ENCODE measurements at places on chromosomes 2 and 18.

DNA sequence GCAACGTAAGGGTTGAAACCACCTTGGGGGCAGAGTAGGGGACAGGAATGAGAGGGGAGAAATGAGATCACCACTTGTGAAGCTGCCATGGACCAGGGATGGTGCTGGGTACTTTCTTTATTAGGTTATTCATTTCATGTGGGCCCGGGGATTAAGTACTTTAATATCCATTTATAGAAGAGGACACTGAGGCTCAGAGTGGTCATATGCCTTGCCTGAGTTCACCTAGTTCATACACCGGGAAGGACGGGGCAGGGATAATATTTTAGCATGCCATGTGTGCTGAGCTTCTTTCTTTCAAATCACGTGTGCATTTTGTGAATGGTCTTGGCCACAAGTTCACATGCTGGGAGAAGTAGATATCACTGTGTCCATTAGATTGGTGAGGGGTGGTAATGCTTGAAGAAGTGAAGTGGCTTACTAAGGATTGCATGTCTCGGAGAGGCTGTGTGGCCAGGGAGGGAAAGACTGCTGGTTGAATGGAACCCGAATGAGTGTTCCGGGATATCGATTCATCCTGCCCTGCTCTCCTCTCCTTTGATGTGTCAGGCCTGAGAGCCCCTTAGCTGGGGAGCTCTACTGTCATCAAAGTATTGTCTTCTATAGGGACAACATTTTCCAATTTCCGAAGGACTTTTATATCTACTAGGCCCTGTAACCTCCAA is 187.1 kb downstream of the MYCN start:
- no peak for DNase-seq

DNA sequence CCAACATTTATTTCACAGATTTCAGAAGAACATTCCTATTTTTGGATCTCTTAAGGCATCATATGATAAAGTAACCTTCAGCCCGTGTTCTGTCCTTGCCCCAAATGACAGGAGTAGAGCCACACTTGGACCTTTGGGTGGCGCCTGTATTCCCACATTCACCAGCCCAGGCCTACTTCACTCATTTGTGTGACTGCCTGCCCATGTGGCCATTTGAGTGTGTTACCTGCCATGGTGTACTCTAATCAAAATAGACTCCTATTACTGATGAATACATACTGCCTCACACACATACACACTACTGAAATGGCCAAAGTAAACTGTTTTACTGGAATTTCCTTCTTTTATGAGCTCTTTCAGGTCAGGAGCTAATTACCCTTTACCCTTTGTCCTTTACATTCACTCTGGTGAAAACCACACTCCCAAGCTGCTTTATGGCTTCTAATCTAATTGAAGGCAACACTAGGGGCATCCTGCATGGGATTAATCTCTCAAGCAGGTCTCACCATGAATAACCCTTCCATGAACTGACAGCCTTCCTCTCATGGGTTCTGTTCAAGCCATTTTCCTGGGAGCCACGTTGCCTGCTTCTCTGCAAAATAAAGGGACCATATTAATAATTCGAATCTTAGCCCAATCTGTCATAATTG is 271.0 kb upstream of the GALNT5 start:
- no peak for DNase-seq

DNA sequence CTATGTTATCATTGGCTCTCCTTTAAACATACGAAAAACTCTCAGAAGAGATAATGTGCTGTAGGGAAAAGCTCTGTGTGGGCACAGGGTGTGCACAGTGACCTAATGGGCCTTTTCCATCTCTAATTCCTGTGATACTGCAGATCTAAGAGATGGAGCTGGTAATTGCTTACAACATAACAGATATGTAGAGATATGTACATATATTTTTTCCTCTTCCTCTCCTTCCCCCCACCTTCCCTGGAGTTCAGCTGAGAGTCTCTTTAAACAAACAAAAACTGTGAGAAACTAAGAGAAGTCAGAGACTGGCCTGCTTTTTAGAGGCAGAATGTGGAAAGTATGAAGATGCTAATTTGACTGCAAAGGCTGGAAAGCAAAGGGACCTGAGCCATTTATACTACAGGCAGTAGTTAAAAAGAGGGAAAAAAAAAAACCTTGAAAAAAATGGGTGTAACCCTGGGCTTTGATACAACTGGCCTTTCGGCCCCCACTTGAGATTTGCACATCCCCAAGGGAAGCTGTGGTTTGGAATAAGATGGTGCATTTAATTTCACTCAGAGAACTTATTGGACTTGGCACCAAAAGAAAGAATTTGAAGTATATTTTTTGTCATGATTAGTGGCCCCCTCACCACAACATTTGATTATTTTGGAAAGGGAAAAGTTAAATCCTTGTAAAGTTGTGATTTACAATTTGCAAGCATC is 502.2 kb upstream of the ZEB2 start:
- no peak for DNase-seq

GRCh38 chr2:106789185-106789584 is 96.8 kb downstream of the ST6GAL2 start:
- DNase-seq = no peak

GRCh38 chr2:60880643-60881046 is 729 bp upstream of the REL start:
- no peak for DNase-seq

- DNase-seq = no peak
Observed at GRCh38 chr18:22203035-22203434, 33.6 kb downstream of the GATA6 start.

DNA sequence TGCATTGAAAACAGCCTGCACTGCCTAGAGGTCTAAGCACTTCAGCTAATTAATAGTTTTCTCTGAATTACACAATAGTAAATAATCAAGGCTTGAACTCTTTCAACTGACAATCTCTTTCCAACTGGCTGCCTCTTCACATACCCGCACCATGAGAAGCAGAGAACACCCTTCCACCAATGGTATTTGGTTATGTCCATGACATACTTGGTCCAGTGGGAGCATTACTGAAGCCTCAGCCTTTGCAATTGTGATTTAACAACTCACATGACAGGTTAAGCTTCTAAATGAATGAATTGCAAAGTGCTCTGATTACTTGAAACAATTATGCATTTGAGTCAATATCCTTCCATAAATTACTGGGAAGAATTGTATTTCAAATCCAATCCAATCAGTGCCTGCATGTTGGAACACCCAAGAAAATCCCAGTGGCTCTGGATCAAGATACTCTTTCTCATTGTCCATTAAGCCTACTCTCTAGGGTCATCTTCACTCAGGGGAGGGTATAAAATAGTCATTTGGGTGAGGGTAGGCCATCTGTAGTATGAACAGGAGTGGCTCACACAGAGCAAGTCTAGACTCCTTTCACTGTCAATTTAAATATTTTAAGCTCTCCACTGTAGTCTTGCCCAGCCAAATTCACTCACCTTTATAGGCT is 101.1 kb downstream of the HS1BP3 start:
- no peak for DNase-seq

DNA sequence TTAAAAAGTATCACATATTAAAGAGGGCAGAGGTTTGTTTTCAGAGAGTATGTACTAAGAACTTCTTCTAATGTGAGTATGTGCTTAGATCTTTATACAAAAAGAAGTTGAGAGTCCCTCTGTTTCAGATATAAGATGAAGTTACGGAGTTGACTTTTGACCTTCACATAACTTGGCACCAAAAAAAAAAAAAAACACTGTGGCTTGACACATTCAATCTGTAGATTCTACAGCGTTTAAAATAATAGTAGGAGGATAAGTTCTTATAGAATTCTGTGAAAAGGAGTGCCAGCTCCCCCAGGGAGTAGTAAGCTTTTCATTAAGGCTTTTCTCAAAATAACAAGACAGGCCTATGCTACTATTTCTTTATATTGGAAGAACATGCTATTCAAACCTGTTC is 105.4 kb upstream of the LRP1B start:
- no peak for DNase-seq

DNA sequence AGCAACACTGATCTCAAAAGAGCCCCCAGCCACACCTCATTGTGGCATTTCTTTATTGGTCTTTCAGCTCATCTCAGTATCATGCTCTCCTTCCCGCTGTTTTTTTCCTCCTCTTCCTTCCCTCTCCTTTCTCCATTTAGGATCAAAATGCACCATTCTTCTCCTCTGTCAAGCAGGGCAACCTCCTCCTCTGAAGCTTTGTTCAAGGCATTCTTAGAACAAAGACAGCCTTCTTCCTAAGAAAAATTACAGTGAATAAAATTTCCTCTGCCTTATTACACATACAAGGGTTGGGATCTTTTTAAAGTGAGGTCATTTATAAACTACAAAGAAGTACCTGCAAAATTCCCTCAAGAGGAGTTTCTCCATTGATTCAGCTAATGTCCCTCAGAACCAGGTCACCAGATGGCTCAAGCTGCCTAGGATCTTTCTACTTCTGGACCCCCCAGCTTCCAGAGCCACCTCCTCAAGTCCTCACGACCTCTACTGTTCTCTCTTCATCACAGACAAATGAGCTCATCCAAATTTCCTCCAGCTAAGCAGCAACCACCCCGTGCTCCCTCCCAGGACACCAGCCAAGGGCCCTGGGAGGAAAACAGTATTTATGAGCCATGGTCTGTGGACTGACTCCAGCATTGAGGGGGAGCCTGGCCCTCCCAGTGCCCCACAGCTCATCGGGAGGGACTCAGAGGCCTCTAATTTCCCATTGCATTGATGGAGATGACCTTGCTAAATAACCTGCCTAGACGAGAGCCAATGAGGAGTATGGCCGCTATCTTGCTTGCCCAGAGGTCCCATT is 18.0 kb downstream of the SFXN5 start:
- DNase-seq = no peak

DNA sequence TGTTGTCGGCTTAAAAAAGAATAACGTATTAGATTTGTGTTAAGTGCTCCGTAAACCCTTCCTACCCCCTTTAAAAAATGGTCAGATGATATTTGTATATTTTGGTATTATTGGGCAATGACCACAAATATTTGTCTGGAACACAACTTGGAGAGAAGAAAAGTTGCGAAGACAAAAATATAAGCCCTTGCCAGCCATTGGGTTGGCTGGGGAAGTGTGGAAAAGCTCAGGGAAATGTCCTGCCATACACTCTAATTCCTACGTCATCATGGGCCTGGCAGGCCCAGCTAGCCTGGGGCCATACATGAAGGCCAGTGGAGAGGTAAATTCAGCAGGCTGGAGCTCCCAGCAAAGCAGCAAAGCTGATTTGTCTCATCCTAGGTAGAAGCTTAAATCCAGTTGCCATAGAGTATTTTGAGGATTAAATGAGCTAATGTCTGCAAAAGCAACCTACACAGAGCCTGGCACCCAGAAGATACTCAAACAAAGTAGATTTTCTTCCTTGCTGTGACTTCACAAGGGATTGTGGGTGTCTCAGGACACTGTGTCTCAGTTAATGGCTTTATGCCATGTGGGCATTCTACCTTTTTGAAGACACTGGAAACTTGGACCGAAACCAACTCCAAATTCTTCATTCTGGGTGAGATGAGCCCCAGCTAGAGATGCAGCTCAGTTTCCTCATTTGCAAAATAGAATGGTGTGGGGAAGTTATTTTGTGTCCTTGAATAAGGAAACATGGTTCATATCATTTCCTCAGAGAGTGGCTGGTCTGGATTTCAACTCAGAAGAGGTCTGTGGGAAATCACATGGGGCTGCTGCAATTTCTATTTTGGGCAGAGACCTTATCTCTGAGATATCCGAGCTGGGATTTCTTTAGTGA is 87.9 kb upstream of the MAP4K3 start:
- no peak for DNase-seq

- DNase-seq = no peak
Observed at GRCh38 chr2:16481351-16481750, 184.3 kb downstream of the CYRIA start.

- DNase-seq = no peak
Observed at GRCh38 chr2:215874418-215874817, 138.9 kb downstream of the MREG start.

DNA sequence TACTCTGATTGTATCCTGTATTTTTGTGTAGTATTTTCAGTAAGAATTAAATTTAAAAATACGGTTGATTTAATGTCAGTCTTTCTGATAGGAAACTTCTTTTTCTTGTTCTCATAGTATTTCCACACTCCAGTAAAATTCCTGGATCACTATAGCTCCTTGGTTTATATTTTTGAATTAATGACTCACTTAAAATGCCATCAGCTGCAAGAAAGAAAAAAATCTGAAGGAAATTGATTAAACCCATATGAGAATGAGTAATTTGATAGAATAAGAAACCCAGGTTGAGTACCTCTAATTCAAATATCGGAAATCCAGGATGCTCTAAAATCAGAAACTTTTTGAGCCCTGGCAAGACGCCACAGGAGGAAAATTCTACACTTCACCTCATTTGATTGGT is 186.8 kb upstream of the RND3 start:
- no peak for DNase-seq

- DNase-seq = no peak
Observed at GRCh38 chr2:40886100-40886499, 434.2 kb upstream of the SLC8A1 start.

DNA sequence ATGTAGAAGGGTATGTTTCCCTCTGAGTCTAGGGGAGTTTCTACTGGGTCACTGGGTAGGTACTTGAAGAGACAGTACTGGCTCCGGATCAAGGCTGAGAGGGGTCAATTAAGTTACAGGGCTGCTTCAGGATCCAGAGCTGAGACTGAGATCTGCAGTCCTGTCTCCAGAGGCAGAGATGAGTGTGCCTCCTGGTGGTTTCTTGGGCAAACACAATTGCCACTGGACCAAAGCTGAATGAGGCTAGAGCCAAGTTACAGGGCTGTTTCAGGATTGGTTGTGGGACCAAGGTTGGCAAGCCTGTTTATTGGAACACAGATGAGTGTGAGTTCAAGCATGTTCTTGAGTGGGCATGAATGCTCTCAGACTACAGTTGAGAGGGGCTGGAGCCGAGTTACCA is 157.9 kb downstream of the ADCYAP1 start:
- DNase-seq = no peak

DNA sequence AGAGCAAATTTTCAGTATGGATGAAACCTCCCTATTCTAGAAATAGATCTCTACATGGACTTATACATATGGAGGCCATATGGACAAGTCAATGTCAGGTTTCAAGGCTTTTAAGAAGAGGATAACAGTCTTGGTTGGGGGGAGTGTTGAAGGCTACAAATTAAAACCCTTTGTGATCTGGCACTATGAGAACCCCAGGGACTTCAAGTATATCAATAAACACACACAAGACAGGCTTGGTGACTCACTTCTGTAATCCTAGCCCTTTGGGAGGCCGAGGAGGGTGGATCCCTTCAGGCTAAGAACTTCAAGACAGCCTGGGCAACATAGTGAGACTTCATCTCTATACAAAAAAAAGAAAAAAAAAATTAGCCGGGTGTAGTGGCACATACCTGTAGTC is 127.2 kb upstream of the SP5 start:
- no peak for DNase-seq

DNA sequence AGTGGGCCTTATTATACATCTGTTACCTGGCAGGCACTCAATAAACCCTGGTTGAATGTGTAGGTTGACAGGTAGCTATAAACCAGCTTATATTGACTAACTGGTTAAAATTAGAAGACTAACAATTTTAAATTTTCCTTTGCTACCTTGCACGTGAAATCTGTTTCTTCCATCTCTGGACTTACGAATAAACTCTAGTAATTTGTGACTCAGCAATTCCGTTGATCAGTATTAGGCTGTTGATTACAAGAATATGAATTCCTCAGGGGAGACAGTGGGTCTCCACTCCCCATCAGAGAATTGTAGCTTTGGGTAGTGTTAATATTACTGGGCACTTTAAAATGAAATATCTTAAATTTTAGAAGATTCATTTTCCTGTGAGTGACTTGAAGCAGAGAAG is 137.8 kb upstream of the SP5 start:
- DNase-seq = no peak

GRCh38 chr2:54247115-54247514 is 8.9 kb downstream of the TSPYL6 start:
- DNase-seq = no peak

- no peak for DNase-seq
Observed at GRCh38 chr2:148560496-148560895, 84.1 kb upstream of the EPC2 start.

Data from activated CD4-positive, alpha-beta T cell treated with anti-CD3 and anti-CD28 coated beads, Interleukin-2, amount 10 ng/mL, durations not matched to agents 7 days and 5 days (primary cell).